Activated CD8-positive, alpha-beta memory T cell treated with anti-CD3 and anti-CD28 coated beads for 1 hour (primary cell): ENCODE measurements at places on chromosomes 1 and 21.

DNA sequence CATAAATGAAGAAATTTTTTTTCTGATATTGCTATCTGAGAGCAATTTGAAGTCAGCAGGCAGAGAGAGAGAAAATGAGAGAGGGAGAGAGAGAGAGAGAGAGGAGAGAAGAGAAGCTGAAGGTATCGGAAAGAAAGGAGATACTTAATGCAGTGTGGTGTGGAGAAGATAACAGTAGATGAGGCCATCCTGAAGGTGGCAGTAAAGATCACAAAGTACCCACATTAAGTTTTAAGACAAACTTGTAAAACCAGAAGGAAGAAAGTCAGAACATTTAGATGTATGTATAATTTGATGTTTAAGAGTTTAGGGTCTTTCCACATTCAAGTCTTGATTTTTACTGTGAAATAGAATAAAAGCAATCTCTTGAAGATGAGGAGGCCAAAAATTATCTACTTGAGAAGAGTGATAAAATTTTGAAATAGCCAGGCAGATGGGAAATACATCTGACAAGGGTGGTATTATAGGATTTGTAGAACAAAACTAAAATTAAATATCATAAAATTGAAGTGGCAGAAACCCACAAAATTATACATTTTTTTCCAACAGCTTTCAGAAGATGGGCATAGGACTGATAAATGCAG lies 1753.4 kb downstream of the MRPL39 start:
- DNase-seq: no peak

GRCh38 chr1:186845576-186846210 lies 16.9 kb downstream of the PLA2G4A start:
- DNase-seq: no peak

GRCh38 chr1:94858276-94858675 lies 38.1 kb downstream of the SLC44A3 start:
- DNase-seq: no peak

- DNase-seq: no peak
Measured at GRCh38 chr1:151838222-151839081, 1.2 kb downstream of the C2CD4D start.

- no peak for DNase-seq
Measured at GRCh38 chr1:197235355-197235754, 32.7 kb upstream of the CRB1 start.

GRCh38 chr21:40294345-40294744 lies 427.1 kb downstream of the PCP4 start:
- DNase-seq: no peak

GRCh38 chr1:115546846-115547245 lies 94.9 kb upstream of the VANGL1 start:
- no peak for DNase-seq

DNA sequence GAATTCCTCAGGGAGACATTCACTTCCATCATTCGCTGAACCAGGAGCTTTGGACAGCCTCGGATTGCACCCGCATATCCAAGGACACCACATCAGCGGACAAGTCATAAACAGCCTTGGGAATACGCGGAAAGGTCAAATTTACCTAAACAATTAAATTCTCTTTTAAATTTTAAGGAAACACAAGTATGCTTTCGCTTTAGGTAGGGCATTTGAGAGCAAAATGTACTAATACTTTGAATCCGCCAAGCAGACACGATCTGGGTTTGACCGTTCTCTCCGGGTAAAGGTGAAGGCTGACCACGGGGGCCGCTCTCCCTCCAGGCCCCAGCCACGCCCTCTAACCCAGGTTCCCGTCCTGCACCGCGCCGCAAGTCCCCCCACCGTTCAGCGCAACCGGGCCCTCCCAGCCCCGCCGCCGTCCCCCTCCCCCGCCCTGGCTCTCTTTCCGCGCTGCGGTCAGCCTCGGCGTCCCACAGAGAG lies 479 bp upstream of the ACADM start:
- peak; percentile 30 for DNase-seq

DNA sequence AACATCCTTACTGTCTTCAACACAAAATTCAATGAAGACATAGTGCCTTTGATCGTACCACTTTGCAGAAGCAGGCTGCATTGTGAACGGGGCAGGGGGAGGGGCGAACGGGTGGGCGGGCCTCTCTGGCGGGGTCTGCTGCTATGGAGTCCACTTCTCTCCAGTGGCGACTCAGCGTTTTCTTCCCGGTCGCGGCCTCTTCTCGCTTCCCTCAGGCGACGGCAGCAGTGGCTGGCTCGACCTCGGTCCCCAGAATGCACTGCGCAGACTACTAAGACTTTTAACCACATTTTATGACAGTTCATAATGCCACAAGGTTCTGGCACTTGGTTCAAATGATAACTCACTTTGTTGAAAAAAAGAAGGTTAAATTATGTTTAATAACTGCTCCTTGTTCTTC lies 21.2 kb downstream of the GBP2 start:
- DNase-seq: no peak

DNA sequence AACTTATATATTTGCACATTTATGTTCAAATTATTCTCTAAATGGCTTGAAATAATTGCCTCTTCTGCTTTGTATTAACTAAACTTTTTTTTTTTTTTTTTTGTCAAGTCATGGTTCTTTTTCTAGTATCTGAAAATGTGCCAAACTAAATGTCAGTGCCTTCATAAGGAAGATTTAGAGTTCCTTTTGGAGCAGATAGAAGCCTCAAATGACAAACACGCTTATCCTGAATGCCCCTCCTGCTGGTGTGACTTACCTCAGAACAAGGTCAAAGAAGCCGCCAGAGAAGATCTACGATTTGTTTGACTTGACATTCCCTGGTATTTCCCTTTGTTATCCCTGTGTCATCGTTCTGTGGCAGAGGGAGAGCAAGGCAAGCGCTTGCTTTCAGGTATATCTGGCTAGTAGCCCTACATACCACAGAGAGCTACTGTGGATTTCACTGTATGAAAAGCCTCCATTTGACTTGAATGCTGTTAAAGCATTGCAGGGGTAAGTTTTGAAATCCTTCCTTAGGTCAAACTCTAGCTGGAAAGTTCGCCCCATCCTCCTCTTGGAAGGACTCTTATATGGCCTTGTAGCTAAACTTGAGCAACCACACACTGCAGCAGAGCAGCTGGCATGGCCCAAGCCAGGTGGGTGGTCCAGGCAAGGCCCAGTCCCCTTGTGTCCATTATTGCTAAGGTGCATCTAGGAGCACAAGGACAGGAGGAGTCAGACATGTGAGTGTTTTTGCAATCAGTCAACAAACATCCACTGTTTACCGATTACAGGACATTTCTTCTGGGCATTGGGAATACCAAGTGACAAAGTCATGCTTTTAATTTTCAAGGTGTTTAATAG lies 285.4 kb upstream of the USP25 start:
- no peak for DNase-seq

- DNase-seq: no peak
Measured at GRCh38 chr1:26786437-26787380, 1.0 kb upstream of the PIGV start.

- no peak for DNase-seq
Measured at GRCh38 chr21:25895565-25896205, 160.9 kb downstream of the GABPA start.

DNA sequence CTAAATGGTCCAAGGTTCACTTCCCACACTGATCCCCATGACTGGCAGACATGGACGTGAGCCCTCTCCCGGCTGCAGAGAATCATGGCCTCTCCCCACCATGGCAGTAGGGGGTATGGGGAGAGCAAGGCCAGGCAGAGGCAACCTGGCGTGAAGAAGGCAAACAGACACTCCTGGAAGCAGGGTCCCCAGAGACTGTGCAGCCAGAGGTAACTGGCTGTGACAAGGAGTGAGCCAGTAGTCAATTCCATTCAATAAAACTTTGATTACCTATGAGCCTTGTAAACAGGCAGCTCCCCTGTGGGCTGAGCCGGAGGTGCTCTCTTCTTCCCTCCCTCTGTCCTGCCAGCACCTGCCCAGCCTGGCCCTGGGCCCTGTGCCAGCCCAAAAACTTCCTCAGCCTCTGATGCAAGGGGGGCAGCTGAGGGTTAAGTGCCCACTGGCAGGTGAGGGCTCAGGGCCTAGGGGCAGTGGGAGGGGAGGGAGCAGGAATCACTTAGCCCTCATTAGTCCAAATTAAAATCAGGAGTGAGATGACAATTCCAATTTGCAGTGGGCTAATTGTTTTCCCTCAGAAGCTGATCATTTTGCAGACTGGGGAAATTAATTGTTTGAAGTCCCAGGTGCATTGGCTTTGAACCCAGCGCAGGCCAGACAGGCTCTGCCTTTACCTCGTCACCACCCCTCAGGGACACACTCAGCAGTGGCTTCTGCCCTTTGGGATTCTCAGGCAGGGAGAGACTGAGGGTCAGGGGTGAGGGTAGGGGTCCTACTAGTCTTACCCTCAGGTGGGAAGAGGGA lies 35.6 kb downstream of the LRRN2 start:
- no peak for DNase-seq
